Fibroblast of skin of right quadriceps (primary cell): ENCODE measurements at places on chromosomes 1 and 21.

- no peak for DNase-seq
These were observed 4.9 kb downstream of the CGN start for GRCh38 chr1:151516031-151516511.

GRCh38 chr1:29931477-29932175 is 695.3 kb downstream of the PTPRU start:
- no peak for DNase-seq

DNA sequence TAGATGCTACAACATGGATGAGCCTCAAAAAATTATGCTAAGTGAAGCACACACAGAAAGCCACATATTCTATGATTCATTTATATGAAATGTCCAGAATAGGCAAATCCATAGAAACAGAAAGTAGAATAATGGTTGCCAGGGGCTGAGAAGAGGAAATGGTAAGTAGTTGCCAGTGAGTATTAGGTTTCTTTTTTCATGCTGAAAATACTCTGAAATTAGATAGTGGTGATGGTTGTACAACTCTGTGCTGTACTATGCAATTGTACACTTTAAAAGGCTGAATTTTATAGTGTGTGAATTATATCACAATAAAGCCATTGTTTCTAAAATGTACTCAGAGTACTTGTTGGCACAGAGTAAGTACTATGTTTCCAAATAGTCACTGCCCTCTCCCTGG is 15.5 kb upstream of the GFI1 start:
- peak; percentile 55 for DNase-seq

- no peak for DNase-seq
These were observed 69.0 kb downstream of the MAGI3 start for GRCh38 chr1:113459279-113459678.

DNA sequence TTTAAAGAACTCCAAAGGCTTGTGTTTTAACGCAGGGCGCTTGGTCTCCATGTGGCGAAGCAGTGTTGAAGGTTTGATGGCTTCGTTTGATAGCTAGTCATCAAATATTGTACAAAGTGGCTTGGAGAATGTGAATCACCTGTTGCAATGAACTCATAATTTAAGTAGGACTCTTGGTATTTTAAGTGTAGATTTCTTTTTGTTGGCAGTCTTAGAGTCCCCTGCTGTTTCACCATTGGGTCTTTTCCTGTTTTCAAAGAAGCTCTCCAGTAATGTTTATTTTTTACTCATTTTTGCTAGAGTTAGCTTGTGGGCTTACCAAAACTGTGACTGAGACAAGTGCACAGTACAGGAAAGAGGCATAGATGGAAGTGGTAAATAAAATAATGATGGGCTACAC is 26.2 kb downstream of the RASAL2 start:
- no peak for DNase-seq

DNA sequence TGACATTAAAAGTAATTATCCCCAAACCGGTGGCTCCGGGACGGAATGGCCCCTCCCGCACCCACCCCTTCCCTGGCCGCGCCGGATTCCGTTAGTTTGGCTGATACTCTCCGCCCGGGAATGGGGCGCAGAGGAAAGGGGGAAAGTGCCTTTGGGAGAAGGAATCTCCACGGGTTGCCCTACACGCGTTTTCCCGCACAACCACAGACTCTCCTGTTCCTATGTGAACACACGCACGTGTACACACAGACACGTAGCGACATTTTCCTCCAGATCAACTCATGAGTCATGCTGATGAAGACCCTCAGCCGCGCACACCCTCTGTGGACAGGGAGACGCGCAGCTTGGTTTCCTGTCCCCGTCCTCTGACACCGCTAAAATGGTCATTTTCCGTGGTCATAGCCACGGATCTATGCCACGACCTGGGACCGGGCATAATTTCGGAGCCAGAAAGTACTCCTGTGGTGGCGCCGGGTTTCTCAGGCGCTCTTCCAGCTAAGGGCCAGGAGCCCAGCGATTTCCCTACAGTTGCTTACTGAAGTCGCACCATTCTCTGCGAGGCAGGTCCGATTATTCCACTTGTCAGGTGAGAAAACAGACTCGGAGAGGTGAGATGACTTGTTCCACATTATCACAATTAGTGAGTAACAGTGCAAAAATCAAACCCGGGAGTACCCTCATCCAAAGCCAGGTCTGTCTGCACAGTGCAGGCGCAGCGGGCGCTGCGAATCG is 4.0 kb upstream of the DMRTA2 start:
- no peak for DNase-seq

DNA sequence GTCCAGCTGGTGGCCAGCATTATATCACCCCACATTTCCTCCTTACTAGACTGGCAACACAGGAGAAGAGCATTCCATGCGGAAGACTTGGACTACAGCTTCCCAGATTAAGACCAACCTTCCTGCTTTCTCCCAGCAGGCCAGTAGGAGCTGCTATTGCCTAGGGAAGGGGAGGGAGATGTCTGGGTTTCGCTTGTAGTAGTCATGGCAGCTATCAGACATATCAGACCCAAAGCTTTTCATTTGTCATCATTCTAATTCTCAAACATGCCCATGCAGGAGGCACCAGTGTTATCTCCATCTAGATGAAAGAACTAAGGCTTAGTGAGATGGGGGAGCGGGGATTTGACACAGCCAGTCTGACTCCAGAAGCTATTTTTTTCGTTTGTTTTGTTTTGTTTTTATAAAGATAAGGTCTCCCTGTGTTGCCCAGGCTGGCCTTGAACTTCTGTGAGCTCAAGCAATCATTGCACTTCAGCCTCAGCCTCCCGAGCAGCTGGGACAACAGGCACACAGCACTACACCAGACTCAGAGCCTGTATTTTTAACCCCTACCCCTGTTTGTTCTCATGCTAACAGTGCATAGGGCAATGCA is 4.5 kb downstream of the PLA2G2A start:
- peak; percentile 63 for DNase-seq

- peak; percentile 53 for DNase-seq
These were observed 81.1 kb downstream of the LHX4 start for GRCh38 chr1:180311011-180311730.

DNA sequence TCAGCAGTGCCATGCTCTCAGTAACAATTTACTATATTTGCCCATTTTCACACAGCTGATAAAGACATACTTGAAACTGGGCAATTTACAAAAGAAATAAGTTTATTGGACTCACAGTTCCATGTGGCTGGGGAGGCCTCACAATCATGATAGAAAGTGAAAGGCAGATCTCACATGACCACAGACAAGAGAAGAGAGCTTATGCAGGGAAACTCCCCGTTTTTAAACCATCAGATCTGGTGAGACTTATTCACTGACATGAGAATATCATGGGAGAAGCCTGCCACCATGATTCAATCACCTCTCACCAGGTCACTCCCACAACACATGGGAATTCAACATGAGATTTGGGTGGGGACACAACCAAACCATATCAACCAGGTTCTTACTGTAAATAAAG is 112.1 kb upstream of the C1orf87 start:
- no peak for DNase-seq

DNA sequence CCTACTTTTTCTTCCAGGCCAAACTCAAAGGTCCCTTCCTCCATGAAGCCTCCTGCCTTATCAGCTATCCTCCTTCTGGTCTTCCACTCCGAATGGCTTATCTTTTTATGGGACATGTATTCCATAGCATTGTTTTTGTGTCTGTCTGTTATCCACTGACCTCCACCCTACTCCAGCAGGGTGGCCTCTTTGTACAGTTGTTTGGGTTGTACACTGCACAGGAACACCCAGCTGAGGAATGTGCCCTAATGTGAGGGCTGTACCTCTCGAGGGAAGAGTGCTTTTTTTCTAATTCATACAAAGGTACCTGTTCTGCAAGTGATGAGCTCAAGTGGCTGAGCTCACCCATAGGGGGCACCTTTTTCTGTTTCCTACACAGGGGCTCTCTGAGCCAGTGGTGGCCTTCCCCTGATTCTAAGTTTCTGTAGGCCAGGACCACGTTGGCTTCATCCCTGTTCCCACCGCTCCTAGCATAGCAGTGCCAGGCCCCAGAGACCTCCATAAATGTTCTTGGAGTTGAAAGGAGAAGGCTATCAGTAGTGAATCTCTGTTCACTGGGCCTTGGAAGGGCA is 108.2 kb downstream of the FOXD2 start:
- no peak for DNase-seq

DNA sequence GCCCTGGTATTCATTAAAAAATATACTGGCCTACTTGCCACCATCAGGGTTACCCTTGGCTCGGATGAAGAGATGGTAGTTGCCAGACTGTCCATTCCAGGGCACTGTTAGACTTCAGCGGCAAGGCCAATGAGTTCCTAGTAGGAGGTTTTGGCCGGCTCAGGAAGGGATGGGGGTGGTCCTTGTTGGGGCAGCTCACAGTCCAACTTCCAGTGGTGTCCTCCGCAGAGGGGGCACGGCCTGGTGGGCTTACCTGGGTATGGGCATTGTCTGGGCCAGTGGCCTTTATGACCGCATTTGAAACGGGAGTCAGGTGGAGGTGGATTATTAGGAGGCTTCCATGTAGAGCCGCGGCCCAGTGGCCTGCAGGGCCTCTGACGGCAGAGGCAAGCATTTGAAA is 139.1 kb upstream of the ETV3 start:
- DNase-seq = no peak

DNA sequence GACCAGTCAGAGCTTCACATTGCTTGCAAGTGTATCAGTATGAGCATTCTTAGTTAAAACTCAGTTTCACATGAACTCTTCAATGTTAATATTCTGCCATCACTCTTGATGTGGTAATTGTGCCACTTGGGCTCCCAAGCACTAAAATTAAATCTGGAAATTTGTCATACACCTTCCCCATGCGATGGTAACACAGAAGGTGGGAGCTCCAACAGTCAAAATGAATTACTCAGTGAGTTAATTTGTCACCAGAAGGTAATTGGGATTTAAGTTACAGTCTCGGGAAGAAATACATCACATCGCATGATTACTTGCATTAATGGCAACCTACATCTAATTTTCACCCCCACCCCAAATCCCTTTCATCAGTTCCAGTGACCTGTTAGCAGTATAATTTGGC is 376.5 kb upstream of the DAB1 start:
- DNase-seq = no peak
